ENCODE measurements at places on chromosomes 3 and 15.

- DNase-seq: no peak
Measured at GRCh38 chr15:100809151-100809550, 70.5 kb upstream of the ALDH1A3 start.

DNA sequence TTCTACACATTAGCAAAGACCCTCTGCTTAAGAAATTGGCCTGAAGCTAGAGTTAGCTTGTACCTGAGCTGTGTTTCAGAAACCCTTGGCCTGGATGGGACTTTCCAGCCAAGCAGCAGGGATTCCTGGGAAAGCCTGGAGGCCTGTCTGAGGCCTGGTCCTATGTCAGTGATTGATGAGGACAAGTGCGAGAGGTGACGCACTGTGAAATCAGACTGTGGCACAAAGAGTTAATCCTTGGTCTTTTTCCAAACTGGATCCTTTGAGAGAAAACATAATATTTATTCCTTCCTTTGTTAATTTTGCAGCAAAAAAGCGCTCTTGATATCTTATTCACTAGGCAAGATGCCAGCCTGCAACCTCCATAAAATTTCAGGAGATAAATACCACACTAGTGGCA, 225.0 kb upstream of the ATP11B start:
- no peak for DNase-seq

GRCh38 chr3:86923071-86923491, 67.9 kb downstream of the VGLL3 start:
- no peak for DNase-seq

DNA sequence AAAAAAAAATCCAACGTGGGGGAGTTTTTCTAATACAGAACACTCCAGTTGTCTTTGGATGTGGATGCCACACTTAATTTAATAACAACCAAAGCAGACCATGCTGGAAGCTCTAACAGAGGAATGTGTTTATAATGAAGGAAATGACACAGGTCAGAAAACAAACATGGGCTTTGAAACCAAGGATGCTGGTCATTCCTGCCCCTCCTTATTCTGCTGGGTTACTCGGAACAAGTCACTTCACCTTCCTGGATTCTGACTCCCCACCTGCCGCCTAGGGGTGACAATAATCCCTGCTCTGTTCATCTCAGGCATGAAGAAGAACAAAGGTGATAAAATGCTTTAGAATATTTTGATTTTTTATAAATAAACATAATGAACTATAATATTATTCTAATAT, 240.9 kb upstream of the ADAMTS9 start:
- no peak for DNase-seq

- no peak for DNase-seq
Measured at GRCh38 chr3:47128137-47128536, 35.8 kb downstream of the SETD2 start.

GRCh38 chr3:108060331-108060730, 30.5 kb downstream of the CD47 start:
- DNase-seq: no peak

- DNase-seq: no peak
Measured at GRCh38 chr15:51759557-51760070, 8.2 kb downstream of the TMOD2 start.

DNA sequence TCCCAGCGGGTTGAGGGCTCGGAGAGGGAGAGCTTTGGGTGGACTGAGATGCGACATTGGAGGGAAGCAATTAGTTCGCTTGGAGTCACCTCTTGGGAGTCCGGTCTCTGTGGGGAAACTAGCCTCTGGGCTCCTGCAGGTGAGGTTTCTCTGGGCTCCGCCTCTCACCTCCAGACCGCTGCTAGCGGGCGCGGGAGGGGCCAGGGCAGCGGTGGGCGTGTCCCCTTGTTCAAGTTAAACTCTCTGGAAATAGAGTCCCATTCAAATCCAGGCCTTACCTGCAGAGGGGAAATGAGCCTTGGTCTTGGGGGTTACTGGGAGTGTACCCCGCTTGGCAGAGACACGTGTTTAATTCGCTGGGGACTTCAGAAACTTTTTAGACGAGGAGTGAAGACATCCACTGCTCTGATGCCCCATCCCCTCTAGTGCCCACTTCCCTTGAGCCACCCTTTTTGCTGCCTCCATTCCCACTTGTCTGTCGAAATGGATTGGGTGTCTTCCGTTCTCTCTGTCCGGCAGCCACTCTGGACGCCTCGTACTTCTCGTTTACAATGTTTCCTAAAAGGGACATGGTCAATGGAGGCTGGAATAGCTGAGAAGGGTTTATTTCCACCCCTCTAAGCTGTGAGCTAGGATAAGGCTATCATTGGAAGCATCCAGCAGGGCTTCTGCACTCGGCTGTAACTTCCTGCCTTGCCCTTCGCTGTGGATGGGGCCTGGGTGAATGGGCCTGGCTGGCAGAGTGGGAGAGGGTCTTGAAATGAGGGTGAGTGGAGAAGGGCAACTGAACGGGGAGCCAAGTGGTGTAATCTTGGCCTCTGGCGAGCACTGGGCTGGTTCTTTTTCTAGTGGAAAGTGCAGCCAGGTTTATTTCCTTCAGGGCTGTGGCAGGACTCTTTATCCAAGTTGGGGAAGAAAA, 1.1 kb downstream of the MITF start:
- DNase-seq: no peak

- no peak for DNase-seq
Measured at GRCh38 chr3:135226057-135226456, 431.0 kb downstream of the EPHB1 start.

DNA sequence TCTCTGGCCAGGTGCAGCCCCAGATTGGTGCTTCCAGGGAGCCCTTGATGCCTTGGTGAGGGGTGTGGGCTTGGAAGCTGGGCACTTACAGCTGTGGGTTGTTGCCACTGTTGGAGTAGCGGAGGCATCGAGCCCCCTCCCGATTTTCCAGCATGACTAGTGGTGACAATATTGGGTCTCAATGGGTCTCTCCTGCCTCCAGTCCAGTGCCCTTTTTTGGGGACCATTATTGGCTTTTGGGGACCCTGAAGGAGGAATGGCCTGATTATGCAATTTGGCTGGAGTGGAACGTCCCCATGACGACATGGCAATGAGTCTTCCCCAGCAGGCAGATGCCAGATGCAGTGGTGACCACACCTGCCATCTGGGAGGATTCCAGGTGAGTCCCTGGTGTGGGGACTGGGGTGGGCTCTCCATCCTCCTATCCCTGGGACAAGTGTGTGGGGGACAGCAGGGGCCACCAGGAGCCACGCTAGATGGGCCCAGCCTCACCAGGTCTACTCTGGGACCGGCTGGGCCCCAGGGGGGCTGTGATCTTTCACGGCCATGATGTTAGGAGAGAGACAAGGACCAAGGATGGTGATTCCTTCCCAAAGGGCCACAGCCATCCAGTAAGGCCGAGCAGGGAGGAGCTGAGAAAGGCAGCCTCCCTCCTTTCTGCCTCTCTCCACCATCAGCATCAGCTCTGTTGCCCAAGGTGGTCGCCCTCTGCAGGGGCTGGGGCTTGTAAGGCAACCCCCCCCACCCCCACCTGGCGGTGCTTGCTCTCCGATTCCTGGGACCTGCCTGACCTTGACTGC, 196.8 kb downstream of the GOLGA6L6 start:
- no peak for DNase-seq

Measured in activated CD4-positive, alpha-beta T cell treated with anti-CD3 and anti-CD28 coated beads, Interleukin-2, amount 50 U/mL, for 4 hours (primary cell).